ENCODE measurements at places on chromosomes 1 and 21.

DNA sequence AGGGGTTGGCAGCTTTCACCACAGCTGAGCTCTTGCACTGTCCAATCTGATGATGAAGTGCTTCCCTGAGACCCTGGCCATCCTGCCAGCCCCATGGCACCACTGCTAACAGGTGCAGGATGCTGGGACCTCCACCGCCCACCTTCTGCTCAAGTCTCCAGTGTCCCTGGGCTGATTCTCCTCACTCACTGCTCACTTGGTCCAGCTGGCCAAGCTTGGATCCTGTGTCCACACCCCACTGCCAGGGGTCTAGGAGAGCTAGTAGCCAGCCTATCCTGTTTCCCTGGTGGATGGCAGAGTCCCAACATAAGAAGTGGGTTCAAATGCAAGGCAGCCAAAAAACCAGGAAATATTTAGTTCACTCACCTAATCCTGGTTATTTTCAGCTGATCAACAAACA is 217.2 kb upstream of the IRF2BP2 start:
- no peak for DNase-seq

GRCh38 chr1:91609551-91609950 is 108.9 kb downstream of the CDC7 start:
- no peak for DNase-seq

DNA sequence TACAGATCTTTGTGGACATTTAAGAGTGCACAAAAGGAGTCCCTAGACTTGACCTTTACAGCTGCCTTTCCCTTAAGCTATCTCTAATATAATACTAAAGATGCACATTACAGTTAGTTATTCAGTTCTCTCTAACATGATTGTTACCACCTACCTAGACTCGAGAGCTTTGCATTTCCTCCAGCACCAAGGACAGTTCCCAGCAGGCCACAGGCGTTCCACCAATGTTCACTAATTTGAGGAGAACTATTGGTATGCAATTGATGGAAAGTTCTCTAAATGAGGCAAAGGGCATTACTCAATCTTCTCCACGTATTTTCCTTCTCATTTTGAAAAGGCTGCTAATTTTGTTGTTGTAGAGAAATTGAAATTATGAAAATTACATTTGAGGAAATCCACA is 5.4 kb upstream of the NTNG1 start:
- peak; percentile 11 for DNase-seq

- no peak for DNase-seq
These were observed 40.8 kb downstream of the NID1 start for GRCh38 chr1:236023926-236024565.

GRCh38 chr1:56435434-56436262 is 143.7 kb downstream of the PLPP3 start:
- no peak for DNase-seq

DNA sequence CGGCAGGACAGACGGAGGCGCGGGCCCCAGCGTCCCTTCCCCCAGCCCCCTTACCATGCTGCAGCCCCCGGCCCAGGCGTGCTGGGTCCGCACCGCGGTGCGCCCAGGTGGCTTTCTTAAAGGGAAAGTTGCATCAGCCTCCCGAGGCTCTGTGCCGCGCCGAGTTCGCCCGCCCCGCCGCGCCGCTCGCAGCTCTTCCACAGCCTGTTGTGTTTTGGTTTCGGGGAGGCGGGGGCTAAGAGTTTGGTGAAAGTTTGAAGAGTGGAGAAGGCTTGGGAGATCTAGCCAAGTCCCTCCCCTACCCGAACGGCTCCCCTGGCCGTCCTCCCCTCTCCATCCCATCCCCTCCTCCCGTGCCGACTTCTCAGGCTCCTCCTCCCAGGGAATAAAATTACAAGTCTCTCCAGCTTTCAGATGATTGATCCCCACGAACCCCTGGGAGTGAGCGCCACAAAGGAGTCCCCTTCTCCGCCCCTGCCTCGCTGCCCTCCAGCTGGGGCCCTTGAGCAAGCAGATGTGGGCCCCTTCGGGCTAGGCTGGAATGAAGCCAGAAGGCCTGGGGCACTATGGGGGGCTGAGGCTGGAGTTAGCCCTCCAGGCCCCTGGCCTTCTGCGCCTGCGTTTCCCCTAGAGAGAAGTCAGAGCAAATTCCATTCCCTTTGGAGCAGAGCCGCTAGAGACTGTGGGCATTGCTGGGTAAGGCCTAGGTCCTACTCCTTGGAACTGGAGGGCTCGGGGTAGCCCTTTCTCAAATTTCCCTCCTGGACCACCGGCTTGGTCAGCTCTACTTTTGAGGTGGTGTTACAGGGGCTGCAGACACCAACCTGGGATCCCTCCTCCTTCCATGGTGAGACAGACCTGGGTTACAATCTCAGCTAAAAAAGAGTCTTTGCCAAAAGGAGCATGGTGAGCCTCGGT is at the start of gene SLC6A9:
Gene SLC6A9 (minus strand): TSS at position 211 of the 918 bp plus-strand sequence. CDS start 7,185 bp downstream, outside the sequence.
- peak; percentile 89 for DNase-seq

GRCh38 chr1:173347282-173347818 is 129.8 kb upstream of the PRDX6 start:
- no peak for DNase-seq

DNA sequence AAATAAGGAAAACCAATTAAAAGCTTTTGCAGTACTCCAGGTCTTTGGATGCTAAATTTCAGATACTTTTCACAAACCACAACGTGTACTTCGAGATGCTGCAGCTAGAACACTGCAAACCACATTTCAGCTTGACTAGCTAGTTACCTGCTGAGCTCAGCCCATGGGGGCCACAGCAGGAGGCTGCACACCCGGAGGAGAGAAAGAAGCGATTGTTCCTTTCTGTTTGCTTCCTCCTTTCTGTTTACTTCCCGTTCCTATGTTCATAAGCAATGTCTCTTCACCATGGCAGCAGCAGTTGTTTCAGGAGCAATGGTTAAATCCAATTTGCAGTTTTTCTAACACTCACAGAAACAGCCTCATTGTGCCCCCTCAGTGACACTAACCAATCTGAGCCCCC is 225.6 kb upstream of the FGGY start:
- DNase-seq: peak; percentile 45

GRCh38 chr1:61612602-61613001 is 112.3 kb downstream of the TM2D1 start:
- DNase-seq: no peak

GRCh38 chr1:165738794-165739193 is 29.9 kb downstream of the TMCO1 start:
- no peak for DNase-seq

GRCh38 chr1:87239997-87240605 is 88.6 kb upstream of the LMO4 start:
- no peak for DNase-seq

DNA sequence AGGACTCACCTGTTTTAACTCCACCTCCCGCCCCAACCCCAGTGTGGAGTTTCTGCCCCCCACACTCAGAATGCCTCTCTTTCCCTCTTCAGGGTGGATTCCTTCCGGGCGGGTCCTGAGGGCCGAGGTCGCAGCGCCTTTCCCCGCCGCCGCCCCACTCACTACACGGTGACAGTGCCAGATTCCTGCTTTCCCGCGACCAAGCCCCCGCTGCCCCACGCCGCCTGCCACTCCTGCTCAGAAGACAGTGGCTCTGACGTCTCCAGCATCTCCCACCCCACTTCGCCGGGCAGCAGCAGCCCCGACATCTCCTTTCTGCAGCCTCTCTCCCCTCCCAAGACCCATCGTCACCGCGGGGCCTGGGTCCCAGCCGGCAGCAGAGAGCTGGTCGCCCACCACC is 16.7 kb downstream of the INAVA start:
- DNase-seq: no peak

- DNase-seq: no peak
These were observed 5.0 kb upstream of the PTPN7 start for GRCh38 chr1:202165267-202165941.

GRCh38 chr1:166175032-166175431 is 8.2 kb upstream of the FAM78B start:
- no peak for DNase-seq

GRCh38 chr1:22709227-22709626 is 1.4 kb upstream of the EPHB2 start:
- peak; percentile 10 for DNase-seq

DNA sequence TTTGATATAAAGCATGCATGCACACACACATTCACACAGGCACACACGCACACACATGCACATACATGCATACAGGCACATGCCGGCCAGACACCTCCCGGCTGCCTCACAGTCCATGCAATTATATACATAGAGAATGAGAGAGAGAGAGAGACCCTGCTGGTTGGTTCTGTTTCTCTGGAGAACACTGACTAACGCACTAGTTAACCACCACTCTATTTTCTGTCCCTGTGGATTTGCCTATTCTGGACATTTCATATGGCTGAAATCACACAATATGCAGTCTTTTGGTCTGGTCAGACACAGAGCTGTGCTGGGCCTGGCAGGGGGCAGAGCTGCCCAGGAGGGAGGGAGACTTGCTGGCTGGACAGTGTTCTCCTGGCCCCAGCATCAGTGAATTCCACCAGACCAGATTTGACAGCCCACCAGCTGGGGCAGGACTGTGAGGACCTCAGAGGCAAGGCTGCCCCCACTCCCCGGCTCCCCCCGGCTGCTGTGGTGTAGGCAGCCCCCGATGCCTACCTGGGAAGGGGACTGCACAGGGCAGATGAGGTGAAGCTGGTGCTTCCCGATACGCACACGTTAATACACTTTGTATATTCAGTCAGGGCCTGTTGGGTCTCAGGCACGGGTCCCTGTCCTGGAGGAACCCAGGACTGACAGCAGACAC is 152.2 kb downstream of the NPHP4 start:
- DNase-seq: no peak

DNA sequence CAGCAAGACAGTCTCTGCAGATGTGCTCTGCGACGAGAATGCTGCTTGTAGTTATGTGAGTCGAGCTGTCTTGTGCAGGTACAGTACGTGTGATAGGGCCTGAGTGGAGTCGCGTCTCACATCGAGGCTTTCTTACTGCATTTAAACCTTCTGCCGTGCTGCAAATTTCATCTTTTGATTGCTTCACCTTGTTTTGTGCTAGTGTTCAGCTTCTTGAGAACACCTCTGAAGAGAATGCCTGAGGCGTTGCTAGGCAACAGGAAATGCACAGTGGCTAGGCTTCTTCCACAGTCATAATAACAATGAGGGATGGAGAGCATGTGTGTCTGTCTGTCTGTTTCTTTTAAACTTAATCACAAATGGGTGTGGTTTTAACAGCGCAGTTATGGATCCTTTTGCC is 52.9 kb downstream of the MRPS6 start:
- DNase-seq: no peak

- peak; percentile 100 for DNase-seq
These were observed 91.2 kb upstream of the KCTD3 start for GRCh38 chr1:215475796-215476481.

GRCh38 chr1:175338387-175339135 is 146.0 kb upstream of the KIAA0040 start:
- DNase-seq: no peak

DNA sequence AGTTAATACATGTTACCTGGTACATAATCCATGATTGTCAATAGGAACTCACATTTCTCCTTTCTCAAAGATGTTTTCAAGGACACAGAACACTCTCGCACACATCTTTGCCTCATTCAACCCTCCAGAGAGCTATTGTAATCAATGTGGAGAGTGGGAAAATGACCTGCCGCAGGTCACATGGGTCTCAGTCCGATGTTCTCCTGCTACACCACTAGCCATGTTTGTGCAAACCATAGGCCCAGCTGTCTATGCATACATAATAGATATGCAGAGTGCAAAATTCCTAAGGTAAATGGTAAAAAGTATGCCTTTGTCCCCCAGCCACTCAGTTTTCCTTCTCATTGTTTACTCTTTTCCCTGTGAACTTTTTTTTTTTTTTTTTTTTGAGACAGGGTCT is 89.2 kb downstream of the ADSS2 start:
- no peak for DNase-seq

Measured in T47D (cell line).